ENCODE measurements at places on chromosomes 12 and 14.

- no peak for DNase-seq
Measured at GRCh38 chr12:101743724-101744472, 4.6 kb upstream of the SYCP3 start.

GRCh38 chr12:8781381-8782127 is 40.9 kb upstream of the A2ML1 start:
- no peak for DNase-seq

- no peak for DNase-seq
Measured at GRCh38 chr12:126982707-126983106, 1284.3 kb upstream of the TMEM132C start.

GRCh38 chr14:21343035-21343794 is 40.6 kb downstream of the SUPT16H start:
- no peak for DNase-seq

- DNase-seq: no peak
Measured at GRCh38 chr14:53249059-53249458, 95.9 kb upstream of the DDHD1 start.

- no peak for DNase-seq
Measured at GRCh38 chr12:80838024-80838658, 99.6 kb downstream of the LIN7A start.

DNA sequence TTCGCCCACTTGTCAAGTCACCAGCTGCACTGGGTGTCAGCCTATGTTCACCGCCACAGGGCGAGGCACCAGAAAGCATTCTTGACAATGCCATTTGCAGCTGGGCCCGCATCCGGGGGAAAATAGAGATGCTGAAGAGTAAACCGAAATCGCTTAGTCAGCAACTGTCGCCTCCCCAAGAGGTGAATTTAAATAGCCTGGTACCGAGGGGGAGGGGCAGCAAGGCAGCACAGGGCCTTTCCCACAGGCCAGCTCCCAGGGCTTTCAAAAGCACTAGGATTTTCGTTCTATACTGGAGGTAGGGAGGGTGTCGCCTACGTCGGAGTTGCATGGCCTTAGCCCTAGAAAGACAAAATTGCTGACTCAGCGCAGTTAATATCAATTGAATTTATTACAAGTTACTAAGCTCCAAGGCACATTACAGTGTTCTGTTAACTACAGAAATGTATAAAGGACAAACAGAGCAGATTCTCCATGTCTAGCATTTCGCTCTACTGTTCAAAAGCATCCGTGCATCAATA is 4.3 kb downstream of the IRF2BPL start:
- no peak for DNase-seq

GRCh38 chr12:113359133-113359938 is 949 bp downstream of the PLBD2 start:
- no peak for DNase-seq

- no peak for DNase-seq
Measured at GRCh38 chr14:49940808-49941421, 48.0 kb downstream of the ARF6 start.

DNA sequence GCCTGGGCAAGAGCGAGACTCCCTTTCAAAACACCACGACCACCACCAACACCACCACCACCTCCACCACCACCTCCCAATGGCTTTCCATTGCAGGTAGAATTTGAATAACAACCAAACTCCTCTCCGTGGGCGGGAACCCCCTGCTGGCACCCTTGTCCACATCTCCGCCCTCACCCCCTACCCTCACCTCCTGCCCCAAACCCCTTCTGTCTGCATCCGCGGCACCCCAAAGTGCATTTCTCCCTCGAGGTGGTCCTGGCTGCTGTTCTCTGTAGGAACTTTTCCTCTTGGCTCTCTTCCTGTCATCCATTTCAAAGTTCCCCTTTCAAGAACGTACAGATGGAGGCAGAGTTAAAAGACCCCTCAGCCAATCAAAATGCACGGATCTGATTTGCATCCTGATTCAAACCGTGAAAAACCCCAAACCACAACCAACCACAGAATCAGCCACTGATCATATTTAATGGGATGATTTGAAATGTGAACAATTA is 3.8 kb downstream of the SDSL start:
- no peak for DNase-seq

DNA sequence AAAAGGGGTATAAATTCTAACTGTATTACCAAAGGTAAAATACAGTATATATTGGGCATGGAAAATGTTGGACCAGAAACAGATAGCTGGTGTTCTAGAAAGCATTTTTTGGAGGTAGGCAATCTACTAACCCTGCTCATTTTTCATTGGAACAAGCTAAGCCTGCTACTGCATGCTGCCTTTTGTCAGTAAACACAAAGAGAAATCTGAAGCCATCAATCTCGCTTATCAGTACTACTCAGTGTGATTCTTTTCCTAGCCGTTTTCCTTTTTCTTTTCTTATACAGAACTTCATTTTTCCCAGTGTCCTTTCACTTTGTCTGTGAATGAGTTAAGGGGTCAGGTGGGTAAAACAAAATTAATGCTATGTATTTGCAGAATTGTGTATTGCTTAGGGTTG is 312.3 kb downstream of the NPAS3 start:
- no peak for DNase-seq

DNA sequence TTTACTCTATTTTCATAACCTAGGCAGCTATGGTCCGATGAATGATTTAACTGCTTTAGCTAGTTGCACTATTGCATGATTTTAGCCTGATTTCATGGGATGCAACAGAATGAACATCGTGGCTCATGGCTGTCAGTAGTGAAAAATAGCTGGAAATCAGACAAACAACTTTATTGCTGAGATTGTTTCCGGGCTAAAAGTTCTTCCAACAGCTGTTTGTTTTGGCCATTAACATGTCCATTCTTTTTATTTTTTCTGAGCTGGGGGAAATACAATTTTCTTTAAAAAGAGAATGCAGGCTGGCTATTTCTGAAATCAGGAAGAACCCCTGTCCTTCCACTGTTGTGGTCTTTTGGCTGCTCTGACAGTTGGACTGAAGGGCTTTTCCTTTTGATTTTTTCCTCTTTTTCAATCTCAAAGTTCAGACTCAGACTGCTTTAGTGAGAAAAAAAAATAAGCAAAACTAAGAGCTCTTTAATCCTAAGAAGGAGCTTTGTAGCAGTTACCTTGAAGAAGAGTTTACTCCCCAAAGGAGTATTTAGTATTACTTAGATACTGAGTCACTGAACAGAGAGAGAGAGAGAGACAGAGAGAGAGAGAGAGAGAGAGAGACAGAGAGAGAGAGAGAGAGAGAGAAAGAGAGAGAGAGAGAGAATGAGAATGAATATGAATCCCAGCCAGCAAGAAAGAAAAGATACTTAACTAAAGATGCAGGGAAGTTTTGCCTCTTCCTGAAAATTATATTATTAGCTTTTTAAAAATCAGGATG is at the start of gene NAV3:
Gene NAV3 (plus strand): TSS at position 312 of the 769 bp plus-strand sequence. CDS start 568 bp downstream, outside the sequence.
- no peak for DNase-seq

DNA sequence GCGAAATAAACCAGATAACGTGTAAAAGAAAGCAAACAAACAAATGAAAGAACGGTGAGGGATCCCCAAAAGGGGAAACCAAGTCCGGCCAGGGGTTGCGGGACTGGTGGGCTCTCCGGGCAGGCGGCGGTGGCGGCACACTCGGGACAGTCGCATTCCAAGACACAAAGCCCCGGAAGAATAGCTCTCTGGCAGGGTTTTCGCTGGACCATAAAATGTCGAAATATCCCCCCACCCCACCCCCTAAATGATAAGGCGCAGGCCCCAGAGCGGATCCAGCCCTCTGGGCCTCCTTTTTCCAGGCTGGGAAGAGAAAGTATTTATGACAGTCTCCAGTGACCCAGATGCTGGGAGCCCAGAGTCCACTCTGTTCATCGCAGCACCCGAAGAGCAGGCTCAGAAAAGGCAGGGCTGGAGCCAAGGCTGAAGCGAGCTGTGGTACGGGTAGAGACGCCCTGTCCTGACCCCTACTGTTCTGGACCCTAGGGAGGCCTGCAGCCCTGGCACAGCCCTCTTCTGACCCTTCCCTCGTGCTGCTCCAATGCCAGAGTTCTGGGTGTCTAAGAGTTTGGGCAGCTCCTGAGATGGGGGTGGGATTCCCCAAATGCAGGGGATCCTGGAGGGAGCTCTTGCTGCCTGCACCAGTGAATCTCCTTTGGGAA is 2.1 kb upstream of the HOXC8 start:
- no peak for DNase-seq

DNA sequence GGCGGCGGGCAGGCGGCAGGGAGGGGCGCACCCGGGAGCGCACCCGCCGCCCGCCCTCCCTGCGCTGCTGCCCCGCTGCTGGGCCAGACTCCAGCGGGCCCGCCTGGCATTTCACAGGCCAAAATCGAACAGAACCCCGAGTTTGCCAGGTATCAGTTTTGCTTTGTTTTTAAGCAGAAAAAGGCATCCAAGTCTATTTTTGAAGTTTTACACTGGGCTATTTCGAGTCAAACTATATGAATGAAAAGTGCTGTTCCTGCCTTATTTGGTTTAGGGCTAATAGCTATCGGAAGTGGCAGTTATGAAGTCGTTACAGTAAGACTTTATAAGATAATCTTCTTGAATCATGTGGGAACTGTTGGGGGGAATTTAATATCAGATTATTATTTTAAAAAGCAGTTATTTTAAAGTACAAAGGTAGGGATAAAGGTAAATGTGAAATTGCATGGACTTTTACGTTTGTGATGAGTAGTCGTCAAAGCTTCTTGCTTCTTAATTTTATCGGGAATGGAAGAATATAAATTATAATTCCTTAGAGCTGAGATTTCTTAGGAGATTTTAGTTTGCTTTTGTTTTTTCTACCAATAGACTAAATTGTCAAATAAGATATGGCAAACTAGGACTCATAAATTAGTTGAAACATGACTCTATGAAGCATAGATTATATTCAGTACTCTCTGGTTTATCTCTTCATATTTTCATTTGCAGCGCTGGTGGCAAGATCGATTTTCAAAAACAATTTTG is 1.1 kb downstream of the MSRB3 start:
- no peak for DNase-seq

- DNase-seq: no peak
Measured at GRCh38 chr12:86290615-86291014, 34.4 kb upstream of the MGAT4C start.

DNA sequence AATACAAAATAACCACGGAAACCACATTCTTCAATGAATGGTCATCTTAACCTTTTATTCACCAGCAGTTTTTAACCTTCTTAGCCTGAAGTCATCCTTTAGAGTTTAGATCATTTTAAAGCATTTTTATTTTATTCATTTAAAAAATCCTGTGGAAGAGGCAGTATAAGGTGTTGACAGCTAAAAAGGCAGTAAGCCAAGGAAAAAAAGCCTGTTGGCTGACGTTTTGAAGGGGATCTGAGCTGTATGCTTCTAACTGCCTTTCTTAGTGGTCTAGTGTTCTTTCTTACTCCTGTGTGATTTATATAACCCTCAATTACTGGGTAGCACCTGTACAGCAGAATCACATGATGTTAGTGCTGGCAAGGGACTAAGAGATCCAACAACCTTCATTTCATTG is 438.3 kb upstream of the SEL1L start:
- DNase-seq: no peak

GRCh38 chr12:105865886-105866285 is 272.9 kb downstream of the NUAK1 start:
- DNase-seq: no peak

- DNase-seq: no peak
Measured at GRCh38 chr12:105835580-105836241, 303.0 kb downstream of the NUAK1 start.

DNA sequence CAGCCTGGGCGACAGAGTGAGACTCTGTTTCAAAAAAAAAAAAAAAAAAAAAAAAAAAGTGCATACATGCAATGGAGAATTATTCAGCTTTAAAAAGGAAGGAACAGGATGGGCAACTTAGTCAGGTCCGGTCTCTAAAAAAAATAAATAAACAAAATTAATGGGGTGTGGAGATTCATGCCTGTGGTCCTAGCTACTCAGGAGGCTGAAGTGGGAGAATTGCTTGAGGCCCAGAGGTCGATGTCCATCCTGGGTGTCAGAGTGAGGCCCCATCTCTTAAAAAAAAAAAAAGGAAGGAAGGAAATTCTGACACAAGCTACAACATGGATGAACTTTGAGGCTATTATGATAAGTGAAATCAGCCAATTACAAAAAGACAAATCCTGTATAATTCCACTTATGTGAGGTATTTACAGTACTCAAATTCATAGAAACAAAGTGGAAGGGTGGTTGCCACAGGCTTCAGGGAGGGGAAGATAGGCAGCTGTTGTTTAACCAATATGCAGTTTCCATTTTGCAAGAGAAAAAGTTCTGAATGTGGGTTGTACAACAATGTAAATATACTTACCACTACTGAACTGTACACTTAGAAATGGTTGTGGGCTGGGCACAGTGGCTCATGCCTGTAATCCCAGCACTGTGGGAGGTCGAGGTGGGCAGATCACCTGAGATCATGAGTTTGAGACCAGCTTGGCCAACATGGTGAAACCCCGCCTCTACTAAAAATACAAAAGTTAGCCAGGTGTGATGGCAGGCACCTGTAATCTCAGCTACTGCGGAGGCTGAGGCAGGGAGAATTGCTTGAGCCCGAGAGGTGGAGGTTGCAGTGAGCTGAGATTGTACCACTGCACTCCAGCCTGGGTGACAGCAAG is 12.3 kb upstream of the APOF start:
- no peak for DNase-seq

GRCh38 chr14:22387776-22388241 is 201.2 kb downstream of the DAD1 start:
- no peak for DNase-seq

DNA sequence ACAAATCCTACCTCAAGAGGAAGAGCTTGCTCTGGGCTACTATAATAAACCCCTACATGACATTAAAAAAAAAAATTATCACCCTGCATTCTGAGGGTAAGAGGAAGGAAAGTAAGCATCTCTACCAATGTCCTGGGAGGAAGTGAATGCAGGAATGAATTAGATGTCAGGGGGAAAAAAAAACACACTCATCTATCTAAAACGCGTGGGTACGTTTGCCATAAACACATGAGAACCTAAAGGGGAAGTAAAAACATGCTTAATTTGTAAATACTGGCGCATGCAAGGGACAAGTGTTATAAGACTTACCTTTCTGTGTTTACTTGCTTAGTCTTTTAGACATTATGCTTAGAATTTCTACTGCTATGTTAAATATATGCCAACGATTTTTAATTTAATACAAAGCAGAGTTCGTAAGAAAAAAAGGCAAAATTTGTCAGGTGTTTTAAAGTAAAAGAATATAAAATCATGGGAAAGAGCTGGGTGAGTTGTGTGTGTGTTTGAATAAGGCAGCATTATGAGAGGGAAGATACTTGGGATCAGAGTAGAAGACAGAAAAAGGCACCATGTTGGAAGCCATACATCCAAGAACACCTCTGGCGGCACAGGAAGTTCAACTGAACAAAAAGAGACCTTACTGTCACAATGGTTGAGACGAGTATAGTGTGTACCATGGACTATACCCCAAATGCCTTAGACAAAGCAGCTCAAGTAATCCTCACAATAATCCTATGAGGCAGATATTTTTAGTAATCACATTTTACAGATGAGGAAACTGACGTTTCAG is 1.5 kb downstream of the TMED8 start:
- no peak for DNase-seq

DNA sequence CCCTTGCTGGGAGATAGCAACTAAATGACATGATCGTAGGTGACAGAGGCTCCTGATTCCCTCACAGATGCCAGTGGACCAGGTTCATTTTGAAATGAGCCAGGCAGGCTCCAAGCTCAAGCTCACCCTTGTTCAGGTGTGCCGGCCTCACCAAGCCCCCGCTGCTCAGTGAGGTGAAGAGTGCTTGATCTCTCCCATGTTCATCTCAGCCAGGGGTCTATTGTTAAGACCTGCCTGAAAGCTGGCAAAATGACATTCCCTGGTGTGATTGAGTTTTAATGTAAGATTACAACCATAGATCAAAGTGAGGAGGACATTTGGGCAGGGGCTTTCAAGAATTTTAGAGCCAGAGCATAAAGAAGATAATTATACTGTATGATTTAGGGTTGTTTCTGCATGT is 497.9 kb downstream of the EGLN3 start:
- no peak for DNase-seq

GRCh38 chr12:89038831-89039512 is 313.3 kb downstream of the DUSP6 start:
- DNase-seq: no peak
